ENCODE measurements at places on chromosomes 5 and 9. TPM values are rescaled to one million over a fixed set of nuclear protein-coding genes. Genes with fewer than 3 reads are reported as not detected.

The SPINK13 gene
- not detected for total RNA-seq

The CAMK2A gene
- not detected for total RNA-seq

The LRRC19 gene
- not detected for total RNA-seq

The CFAP90 gene
- not detected for total RNA-seq

The ACOT12 gene
- total RNA-seq, result not detected

The SHC3 gene
- 0.19 TPM for total RNA-seq

The ADRA1B gene
- total RNA-seq, result under 0.01 TPM

The OR1Q1 gene
- not detected for total RNA-seq

The PCDHA3 gene
- under 0.01 TPM for total RNA-seq

The CBY3 gene
- not detected for total RNA-seq

The RGS7BP gene
- total RNA-seq, result 2.8 TPM
